Esophagus mucosa (tissue), 1 donor: ENCODE measurements at places on chromosomes 3 and 15.
A peak's percentile ranks its signal among the peaks of the same experiment; 100 is the strongest.

- ATAC-seq: no peak
These were observed 7.6 kb upstream of the SLC12A8 start for GRCh38 chr3:125220183-125220582.

GRCh38 chr15:98727115-98728040 lies 79.0 kb downstream of the IGF1R start:
- ATAC-seq: peak; percentile 97

- ATAC-seq: no peak
These were observed 319.1 kb upstream of the TLE3 start for GRCh38 chr15:70416829-70417228.

- peak; percentile 22 for ATAC-seq
These were observed 308.2 kb downstream of the CTNNB1 start for GRCh38 chr3:41507336-41508062.

GRCh38 chr15:28133281-28133680 lies 34.2 kb upstream of the OCA2 start:
- no peak for ATAC-seq

- peak; percentile 97 for ATAC-seq
These were observed 1030.0 kb downstream of the TBL1XR1 start for GRCh38 chr3:176167272-176167671.

GRCh38 chr15:58588096-58588495 lies 156.3 kb downstream of the LIPC start:
- no peak for ATAC-seq

- ATAC-seq: no peak
These were observed 5.8 kb upstream of the TM4SF4 start for GRCh38 chr3:149468504-149469212.

GRCh38 chr15:60584355-60584998 lies 105.5 kb upstream of the ICE2 start:
- ATAC-seq: peak; percentile 26

- no peak for ATAC-seq
These were observed 54.6 kb downstream of the WNT7A start for GRCh38 chr3:13825311-13825579.

DNA sequence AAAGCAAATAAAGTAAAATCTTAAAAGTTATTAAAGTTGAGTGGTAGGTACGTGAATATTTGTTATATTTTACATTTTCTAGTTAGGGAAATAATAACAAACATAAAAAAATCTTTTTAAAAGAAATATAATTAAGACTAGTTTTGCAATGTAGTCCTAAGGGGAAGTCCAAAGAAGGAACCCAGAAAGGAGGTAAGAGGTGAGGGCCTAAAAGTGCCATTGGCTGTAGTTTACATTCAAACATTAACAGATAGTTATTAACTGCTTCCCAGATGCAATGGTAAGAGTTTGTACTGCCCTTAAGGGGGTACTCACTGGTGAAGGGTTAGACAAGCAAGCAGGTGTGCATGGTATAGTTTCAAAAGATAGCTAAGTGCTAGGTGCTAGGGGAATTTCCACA lies 79.2 kb downstream of the B3GALNT1 start:
- ATAC-seq: no peak

GRCh38 chr15:67831363-67831762 lies 6.1 kb downstream of the SKOR1 start:
- no peak for ATAC-seq

- ATAC-seq: no peak
These were observed 657.5 kb upstream of the DPPA4 start for GRCh38 chr3:109994853-109995252.

DNA sequence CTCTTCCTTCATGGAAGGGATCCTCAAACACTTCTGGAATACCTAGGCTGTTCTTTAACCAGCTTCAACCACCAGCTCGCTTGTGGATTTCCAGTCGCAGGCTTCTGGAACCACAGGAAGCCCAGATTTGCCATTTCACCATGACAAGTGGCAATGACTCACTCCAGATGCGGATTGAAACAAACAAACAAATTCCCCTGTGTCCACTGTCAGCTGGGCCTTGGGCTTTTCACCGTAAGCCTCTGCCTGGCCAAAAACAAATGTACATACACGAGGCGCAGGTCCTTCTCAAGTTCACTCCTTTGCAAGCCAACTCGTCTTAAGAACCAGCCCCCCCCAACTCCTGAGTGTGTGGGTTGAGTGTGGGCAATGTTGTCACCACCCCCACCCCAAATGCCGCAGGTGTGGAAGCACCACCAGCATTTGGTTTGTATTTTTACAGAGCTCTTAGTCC lies 8.8 kb downstream of the BCL6 start:
- no peak for ATAC-seq

DNA sequence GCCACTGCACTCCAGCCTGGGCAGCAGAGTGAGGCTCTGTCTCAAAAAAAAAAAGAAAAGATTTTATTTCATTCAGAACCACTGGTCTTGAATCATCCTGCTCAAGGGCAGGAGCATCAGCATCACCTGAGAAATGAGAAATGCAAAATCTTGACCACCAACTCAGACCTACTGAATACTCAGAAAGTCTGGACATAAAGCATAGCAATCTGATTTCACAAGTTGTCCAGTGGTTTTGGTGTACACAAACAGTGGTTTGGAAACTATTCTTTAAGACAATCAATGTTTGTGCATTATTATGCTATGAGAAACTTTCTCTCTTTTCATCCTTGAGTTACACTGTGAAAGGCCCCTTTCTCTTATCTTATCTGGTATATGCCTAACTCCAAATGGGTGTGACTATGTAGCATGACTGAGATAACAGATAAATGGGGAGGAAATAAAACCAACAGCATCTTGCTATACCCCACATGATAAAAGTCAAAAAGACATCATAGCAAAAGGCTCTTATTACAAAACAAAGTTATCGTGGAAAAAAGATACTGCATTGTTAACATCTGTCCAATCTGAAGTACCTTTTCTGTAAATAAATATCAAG lies 174.2 kb upstream of the STT3B start:
- ATAC-seq: no peak

GRCh38 chr3:112132975-112133448 lies at the start of gene GCSAM:
TSS of gene GCSAM (minus strand) at chr3:112133248. CDS start at chr3:112133120, 128 bp downstream.
- ATAC-seq: peak; percentile 86

DNA sequence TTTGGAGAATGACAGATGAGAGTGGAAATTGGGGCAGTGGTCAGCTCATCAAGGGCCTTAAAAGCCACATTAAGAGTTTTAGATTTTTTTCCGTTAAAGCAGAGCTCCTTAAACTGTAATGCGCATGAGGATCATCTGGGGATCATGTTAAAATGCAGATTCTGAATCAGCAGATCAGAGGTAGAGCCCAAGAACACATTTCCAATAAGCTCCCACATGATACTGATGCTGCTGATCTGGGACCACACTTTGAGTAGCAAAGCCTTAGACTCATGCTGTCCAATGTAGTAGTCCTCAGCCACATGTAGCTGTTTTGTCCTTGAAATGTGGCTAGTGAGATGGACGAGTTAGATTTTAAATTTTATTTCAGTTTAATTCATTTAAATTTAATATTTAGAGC lies 26.3 kb upstream of the POMGNT2 start:
- no peak for ATAC-seq

DNA sequence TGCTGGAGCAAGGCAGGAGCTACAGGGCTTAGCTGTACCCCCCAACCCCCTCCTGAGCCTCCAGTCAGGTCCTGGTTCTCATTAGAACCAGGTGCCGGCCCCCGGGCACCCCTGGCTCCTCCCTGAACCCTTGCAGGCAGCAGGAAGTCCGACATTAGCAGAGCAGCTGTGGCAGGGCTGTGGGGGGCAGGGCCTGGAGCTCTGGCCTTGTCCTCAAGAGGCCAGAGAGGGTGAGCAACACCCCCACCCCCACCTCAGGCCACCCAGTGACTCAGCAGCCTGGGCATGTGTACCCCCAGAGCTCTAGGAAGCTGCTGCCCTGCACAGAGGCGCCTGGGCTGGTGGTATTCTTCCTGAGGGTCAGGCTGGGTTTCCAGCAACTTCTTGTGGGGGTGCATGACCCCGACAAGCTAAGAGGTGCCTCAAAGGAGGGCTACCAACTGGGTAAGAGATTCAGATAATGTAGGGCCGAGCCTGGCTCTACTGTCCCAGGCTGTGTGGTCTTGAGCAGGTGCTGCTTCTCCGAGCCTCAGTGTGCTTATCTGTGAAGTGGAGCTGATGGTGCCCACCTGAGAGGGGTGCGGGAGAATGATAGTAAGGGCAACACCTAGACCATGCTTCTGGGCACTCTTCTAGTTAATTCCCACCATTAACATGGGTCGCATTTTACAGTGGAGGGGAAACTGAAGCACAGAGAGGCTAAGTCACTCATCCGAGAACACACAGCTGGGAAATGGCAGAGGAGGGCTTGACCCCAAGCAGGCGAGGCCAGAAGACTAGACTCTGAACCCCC lies 16.0 kb downstream of the H1-8 start:
- ATAC-seq: no peak

DNA sequence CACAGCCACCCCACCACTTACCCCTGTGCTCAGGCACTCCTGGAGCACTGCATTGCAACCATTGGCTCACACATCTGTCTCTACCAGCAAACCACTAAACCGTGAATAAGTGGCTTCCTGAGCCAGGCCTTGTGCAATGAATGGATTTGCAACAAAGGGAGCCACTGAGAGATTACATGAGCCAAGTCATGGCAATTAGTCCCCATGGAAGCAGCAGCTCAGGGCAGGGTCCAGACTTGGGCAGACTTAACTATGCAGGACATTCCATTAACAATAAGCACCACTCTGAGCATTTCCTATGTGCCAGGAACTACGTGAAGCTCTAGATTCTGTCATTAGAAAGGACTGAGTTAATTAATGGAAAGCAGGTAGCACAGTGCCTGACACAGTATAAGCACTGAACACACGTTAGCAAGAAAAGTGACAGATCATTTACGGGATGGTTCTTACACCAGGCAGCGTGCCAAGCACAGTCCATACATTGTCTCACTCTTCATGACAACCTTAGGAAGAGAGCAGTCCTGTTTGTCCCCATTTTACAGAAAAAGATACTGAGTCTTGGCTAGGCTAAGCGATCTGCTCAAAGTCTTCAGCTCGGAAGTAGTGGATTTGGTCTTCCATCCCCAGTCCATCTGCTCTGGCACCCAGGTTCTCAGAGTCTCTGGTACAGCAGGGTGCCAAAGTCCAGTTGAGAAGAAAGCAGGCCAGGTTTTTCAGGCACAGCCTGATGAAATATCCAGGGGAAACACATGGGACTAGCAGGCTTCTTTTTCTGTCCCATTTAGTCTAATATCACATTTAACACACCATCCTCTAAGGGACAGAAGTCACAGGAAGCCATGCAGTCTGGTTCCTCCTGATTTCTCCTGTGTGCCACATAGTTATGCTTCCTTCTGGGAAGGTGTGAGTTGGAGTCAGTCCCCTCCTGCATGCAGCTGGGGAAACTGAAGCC lies 44.1 kb downstream of the LIPC start:
- peak; percentile 35 for ATAC-seq

DNA sequence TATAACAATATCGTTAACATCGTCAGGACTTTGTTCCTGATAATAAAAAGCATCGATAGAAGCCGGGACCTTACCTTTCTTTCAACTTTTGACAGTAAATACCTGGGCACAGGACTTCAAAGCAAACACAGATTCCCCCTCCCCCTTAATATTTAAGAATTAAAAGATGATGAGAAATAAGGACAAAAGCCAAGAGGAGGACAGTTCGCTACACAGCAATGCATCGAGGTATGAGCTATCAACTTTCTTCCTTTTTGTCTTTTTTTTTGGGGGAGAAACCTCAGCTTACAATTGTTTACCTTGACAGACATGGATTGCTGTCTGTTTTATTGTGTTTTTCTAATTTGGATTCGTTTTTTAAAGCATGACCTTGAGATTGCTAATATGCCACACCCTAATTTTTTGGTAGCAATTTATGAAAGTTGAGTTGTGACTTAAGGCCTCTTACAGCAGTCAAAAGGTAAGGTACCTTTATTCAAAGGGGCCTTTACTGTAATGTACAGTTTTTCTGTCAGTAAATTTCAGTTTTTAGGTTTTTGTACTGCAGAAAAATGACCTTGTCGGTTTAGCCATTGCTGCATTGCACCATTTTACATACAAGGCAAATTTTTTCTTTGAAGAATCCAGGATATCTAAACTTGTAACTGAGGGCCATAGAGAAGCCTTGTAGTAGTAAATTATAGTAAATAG lies 1.1 kb downstream of the CHD2 start:
- no peak for ATAC-seq

- no peak for ATAC-seq
These were observed 86.4 kb downstream of the FLNB start for GRCh38 chr3:58094657-58095056.

DNA sequence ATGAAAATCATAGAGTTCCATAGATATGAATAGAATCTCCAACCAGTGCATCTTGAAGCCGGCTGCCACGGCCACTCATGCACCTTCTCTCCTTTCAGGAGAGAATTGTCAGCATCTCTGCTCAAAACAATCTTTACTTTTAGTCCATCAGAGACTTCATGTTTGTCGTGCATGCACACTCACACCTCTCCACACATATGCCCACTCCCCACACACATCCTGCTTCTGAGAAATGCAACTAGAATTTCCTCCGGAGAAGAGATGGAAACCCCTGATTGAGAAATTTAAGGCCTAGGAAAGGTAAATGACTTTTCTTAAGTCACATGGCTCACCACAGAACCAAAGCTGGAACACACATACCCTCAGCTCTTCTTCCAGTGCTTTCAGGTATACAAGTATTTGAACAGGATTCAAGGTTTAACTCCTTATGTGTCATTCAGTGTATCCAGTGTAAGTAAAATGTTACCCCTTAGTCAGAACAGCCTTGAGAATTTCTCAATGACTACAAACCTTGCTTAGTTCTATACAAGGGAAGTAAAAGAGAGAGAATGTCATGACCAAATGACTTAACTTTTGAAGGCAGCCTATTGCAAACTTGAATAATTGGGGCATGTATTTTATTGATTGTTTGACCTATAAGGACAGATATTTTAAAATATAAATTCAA lies 69.1 kb upstream of the TSEN2 start:
- ATAC-seq: no peak

DNA sequence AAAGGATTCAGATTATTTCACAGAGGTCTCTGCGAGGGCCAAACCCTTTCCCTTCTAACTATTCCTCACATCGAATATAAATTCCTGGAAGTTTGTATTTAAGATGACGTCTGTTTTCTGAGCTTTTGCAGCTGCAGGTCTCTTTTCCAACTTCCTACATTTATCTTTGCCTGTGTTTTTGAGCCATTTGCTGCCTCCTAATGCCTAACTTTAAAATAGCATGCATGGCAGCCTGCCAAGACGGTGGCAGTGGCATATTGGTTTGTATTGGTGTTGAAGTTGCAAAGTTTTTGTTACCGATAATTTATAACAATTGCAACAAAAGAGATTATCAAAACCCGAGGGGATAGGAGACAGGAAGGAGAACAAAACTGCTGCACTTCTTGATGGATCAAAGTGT lies 187.1 kb upstream of the DNAJC19 start:
- ATAC-seq: no peak

DNA sequence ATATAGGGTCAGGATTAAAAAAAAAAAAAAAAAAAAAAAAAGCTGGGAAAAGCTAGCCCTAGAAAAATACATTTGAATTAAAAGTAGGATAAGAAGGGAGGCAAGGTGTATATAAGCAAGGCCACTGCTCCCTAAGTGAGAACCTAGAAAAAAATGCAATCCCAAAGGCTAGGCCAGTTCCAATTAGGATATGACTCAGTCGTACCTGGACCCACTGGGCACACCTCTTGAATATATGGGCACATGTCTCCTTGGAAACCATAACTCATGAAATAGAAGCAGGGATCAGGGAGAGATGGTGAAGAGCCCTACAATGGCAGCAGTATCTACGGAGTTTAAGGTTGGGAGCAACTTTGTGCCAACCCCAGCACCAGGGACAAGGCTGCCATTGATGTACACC lies 314.1 kb upstream of the IL12A start:
- no peak for ATAC-seq

- ATAC-seq: peak; percentile 37
These were observed 105.4 kb downstream of the LINGO1 start for GRCh38 chr15:77527164-77527778.
